ENCODE measurements at places on chromosomes 12 and 14.

- DNase-seq: no peak
Observed at GRCh38 chr12:127519779-127520178, 747.2 kb upstream of the TMEM132C start.

- no peak for DNase-seq
Observed at GRCh38 chr12:77766224-77766623, 64.5 kb upstream of the NAV3 start.

DNA sequence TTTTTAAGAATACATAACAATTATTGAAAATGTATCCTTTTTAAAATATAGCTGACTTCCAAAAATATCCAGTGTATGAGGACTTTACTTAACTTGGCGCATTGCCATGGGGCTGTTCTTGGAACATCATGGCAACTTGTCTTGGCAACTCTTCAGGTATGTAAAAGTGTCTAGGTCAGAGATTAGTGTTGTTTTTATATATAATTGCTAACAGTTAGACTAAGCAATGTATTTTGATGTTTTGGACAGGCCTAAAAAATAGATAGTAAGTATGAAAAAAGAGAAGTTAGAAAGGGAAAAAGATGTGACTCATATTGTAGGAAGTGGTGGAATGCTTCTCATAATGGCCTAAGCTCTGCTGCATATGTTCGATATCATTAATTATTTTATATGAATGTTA is 70.9 kb downstream of the MON2 start:
- peak; percentile 66 for DNase-seq

GRCh38 chr14:93655078-93655750 is 133.1 kb downstream of the PRIMA1 start:
- peak; percentile 8 for DNase-seq

- DNase-seq: peak; percentile 29
Observed at GRCh38 chr14:58805605-58806409, 168.0 kb downstream of the DACT1 start.

DNA sequence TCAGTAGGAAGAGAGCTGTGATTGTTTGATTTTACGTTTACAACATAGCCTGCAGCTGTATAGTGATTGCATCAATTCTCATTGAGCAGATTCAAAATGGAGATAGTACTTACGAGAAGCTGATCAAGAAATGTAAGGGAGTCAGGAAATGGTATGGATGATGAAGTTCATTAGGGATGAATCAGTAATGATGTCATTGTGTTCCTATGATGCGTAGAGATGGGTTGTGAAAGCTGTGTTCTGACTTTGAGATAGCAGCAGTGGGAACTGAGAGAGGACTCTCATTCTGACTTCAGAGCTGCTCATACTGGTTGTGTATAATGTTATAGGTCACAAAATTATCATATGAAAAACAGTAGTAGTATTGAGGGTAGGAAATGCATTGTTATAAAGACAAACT is 44.0 kb downstream of the TTLL5 start:
- DNase-seq: no peak

DNA sequence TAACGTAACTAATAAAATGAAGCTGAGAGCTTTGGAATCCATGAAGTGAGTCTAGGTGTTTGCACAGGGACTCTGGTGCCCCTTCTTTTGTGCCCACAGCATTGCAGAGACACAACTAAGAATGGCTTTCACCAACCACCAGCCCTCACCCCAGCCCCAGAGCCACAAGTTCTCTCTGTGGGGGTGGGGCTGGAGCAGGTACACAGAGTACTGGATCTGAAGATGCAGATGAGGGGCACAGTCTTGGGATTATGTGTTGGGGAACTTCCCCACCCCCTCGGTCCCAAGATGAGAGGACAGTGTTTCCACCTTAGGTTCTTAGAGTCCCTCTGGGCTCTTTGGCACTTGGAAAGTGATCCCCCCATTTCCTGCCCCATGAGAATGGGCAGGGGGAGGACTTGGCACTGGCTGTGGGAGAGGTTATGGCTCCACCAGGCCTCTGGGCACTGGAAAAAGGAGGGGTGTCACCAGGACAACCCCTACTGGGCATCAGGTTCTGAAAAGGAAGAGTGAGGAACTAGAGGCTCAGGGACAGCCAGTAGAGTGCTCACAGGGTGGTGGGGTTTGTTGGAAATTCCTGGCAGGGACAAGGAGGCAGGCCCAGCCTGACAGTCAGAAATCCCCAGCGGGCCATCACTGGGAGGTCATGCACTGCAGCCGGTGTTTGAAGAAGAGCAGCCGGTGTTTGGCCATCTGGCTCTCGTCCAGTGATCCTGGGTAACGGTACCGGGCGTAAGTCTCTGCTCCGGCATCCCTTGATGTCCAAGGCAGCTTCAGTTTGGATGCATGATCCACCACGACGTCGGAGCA is 6.7 kb downstream of the B4GALNT1 start:
- no peak for DNase-seq

Data from HS-27A (cell line).